ENCODE measurements at places on chromosomes 2 and 18. TPM values are rescaled to one million over a fixed set of nuclear protein-coding genes. Genes with fewer than 3 reads are reported as not detected.
A peak's percentile ranks its signal among the peaks of the same experiment; 100 is the strongest.

The RIT2 gene
- 1.9 TPM for polyA plus RNA-seq

The NEU2 gene
- polyA plus RNA-seq = not detected

The MGAT5 gene
- polyA plus RNA-seq = 19.0 TPM

The RAB6C gene
- 0.21 TPM for polyA plus RNA-seq

The ABCG5 gene
- polyA plus RNA-seq = 35.8 TPM

The GPR45 gene
- polyA plus RNA-seq = 0.09 TPM

The G6PC2 gene
- 0.19 TPM for polyA plus RNA-seq

The SIX2 gene
- 0.03 TPM for polyA plus RNA-seq

The PROM2 gene
- polyA plus RNA-seq = 2.0 TPM

The NLRC4 gene
- polyA plus RNA-seq = 1.4 TPM

The ASB18 gene
- 0.03 TPM for polyA plus RNA-seq

The OTOF gene
- polyA plus RNA-seq = 5.4 TPM

DNA sequence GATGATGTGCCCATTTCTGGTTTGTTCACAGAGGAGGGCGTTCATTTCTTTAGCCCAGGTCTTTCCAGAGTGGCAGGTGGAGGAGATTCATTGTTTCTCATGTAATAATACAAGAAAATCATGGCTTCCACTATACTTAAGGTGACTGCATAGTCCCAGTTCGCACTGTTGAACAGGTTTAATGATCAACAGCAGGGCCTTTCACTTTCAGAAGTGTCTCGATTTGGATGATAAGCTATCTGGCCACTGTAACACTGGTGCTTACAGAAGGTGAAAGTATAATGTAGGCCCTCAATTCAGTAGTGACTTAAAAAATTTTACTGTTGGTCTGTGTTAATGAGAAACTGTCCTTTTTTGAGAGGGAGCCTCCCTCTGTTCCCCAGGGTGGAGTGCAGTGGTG is 1.4 kb downstream of the RMC1 start:
- DNase-seq = peak; percentile 74

GRCh38 chr2:134679745-134680144 is 39.1 kb downstream of the TMEM163 start:
- no peak for DNase-seq

- DNase-seq = no peak
Observed at GRCh38 chr2:232235716-232236115, 142.8 kb upstream of the ALPP start.

GRCh38 chr2:71887196-71887595 is 260.5 kb downstream of the CYP26B1 start:
- DNase-seq = no peak

DNA sequence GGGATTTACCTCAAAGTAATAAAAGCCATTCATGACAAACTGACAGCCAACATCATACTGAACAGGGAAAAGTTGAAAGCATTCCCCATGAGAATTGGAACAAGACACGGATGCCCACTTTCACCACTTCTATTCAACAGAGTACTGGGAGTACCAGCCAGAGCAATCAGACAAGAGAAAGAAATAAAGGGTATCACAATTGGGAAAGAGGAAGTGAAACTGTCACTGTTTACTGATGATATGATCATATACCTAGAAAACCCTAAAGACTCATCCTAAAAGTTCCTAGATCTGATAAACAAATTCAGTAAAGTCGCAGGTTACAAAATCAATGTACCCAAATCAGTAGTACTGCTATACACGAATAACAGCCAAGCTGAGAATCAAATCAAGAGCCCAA is 17.2 kb upstream of the ASB18 start:
- no peak for DNase-seq

GRCh38 chr2:128379021-128380015 is 60.6 kb upstream of the HS6ST1 start:
- DNase-seq = peak; percentile 44

DNA sequence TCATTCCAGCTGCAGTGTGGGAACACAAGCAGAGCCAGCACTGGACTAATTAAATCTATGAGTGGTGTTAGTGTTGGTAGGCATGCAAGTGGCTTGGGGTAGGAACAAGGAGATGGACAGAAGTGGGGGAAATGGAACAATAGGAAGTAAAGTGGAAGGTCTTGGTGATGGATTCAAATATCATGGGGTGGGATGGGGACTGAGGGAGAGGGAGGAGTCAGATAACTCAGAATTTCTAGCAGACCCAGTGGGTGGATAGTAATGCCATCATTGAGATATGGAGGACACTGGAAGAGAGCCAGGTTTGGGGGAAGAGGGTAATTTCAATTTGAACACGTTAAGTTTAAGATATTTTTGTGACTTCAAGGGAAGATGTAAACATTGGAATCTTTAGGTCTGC is 2.9 kb upstream of the LNPK start:
- no peak for DNase-seq

- no peak for DNase-seq
Observed at GRCh38 chr2:239288951-239289511, 111.8 kb downstream of the HDAC4 start.

DNA sequence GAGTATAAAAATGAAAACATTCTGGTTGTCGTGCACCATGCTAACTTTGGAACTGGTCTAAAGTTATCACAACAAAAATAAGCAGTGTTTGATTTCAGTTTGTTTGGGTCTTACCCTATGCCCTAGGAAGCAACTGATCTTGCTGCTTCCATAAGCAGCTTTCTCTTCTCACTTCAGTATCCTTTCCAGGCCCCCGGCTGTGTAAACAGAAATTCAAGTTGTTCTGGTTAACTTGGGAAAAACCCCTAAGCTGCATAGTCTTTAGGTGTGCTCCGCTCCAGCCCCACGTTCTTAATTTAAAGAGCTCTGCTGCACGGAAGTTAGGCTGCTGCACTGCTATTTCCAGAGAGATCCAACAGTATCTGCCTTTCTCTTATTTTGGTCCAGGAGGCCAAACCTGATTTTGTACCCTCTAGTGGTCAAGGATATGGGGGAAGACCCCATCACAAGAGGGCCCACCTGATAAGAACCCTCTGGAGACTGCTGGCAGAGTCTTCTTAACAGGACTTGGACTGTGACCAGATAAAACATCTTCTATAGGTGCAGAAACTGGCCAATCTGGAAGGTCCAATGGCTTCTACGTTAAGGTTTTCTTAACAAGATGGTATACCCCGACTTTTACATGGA is 69.1 kb downstream of the FEZ2 start:
- no peak for DNase-seq

DNA sequence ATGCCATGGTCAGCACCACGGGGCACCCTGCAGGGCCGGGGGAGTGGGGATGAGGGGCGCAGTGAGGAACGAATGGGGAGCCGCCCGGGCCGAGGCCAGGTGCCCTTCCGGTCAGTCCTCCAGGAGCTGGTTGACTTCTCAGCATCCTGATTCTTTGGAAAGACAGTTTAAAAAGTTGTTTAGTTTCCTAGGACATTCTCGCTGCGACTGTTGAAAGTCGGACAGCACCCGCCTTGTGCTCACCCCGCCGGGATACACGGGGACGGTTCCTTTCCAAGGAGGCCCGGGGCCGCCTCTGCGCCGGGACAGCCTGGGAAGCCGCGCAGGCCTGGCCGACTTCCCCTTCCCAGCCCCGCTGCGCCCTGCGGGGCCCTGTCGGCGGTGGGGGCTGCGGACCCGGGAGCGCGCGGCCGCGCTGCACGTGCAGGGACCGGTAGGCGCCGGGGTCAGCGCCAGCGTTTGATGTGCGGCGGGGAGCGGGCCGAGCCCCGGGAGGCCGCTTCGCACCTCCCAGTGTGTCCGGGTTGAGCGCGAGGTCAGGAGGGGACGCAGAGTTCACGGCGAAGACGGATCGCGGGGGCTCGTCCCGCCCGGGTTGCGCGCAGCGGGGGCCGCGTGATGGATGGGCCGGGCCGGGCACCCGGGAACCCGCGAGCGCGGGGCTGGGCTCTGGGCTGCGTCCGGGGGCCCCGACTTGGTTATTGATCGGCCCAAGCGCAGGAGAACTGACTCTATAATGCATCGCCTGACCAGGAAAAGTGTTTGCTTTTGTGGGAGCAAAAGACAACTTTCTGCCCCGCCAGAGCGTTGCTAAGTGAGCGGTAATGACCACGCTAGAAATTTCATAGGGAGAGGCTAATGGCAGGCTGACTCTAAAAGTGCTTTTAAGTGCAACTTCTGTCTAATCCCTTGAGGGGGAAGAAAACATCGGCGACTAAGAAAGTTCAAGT is 28.0 kb upstream of the SMIM21 start:
- DNase-seq = peak; percentile 57

DNA sequence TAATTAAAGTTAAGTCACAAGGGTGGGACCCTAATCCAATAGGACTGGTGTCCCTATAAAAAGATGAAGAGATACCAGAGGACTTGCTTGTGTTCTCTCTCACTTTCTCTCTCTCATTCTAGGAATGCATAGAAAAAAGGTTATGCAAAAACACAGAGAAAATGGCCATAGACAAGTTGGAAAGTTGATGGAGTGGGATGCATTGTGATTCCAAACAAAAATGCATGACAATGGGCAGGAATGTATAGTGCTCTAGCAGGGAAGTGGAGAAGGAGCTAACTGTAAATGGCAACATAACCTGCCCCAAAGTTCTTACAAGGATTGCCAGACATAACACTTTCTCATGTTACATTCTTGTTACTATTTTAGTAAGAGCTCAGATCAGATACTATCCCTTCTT is 301.6 kb upstream of the LRATD1 start:
- DNase-seq = no peak

- DNase-seq = no peak
Observed at GRCh38 chr2:188414869-188415753, 123.4 kb downstream of the GULP1 start.

- DNase-seq = no peak
Observed at GRCh38 chr2:137992039-137992646, 27.9 kb downstream of the HNMT start.

- DNase-seq = no peak
Observed at GRCh38 chr18:59769129-59769865, 72.1 kb upstream of the CCBE1 start.

DNA sequence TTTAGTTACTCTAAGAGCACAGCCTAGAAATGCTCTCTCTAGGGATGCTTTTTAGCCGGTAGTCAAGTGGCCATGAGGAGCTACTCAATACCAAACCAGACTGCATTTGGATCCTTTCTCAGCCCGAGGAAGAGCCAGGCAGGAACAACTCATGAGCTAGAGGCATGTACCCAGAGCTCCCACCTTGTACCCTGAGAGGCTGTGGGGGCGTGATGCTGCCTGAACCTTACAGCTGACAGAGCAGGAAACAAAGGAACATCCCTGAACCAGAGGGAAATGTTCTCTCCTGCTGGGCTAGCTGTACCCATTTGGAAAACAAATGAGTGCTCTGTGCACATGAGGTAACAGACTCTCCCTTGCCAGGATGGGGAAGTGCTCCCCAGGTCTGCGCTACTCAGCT is 131.6 kb downstream of the OSR1 start:
- DNase-seq = no peak

DNA sequence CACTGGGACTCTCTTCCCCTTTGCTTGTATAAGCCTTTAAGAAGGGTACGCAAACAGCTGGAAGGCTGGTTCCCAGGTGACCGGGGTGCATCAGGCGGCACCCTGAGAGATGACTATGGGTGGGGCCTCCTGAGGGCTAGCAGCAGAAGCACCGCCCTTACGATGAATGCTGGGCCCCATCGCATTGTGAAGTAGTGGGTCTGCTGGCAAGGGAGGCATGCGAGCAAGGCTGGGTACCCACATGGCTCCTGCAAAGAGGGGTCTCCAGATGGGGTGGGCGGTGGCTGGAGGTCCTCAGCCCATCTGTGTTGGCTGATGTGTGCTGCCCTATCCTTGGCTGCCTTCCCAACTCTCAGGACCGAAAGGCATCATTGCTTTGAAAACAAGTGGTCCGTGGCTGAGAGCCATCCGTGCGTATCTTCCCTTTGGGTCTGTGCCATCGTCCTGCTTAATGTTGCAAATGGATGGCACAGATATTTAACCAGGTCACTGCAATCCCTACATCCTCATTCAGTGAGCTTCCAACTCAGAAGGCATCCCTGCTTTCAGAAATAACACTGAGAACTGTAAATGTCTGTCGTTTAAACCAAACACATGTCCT is 83.5 kb upstream of the GPC1 start:
- DNase-seq = no peak

DNA sequence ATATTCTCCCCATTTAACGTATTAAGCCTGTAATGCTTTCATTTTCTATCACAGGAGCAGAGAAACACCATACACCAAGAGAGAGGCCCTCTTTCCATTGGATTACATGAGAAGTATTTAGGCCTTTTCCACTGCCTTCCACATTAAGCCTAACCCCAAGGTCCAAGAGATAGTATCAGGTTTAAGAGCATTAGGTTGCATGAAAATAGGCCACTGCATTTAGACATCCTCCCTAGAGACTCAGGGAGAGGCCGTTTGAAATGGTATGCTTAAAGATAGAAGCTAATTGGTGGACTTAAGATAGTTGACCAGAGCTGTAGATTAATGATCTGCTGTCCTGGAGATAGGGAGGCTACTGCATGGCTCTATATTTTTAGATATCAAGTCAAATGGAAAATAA is 128.5 kb upstream of the PTPRM start:
- no peak for DNase-seq

DNA sequence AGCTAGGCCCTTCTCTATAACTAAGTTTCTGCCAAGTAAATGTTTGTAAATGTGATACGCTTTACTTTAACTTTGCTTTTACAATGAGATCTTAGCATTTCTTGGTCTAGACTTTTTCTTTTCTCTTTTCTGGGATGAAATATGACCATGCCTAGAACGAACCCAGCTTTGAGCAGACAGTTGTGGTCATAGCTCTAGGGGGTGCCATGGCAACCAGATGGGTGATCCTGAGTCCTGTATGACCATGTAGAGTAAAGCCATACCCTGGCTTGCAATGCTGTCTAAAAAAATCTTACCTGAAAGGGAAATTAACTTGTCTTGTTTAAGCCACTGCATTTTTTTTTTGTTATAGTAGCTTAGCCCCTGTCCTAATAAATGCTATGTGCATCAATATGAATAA is 956.3 kb downstream of the SLC4A3 start:
- no peak for DNase-seq

DNA sequence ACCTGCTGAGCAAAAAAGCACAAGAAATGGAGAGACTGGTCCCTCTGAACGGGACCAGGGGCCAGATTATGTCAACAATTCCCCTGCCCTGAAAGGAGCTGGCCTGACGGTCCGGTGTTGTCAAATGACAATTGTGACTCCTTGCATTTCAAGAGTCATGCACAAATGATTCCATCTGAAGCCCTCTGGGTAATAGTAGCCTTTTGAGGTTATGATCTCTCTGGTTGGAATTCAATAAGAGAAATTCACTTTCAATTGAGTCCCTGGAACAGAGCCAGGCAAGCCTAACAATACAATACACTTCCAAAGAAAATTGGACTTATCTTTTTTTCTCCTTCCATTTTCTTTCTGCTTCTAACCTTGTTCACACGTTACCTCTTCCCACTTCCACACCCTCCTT is 116.9 kb downstream of the C1D start:
- DNase-seq = no peak

- no peak for DNase-seq
Observed at GRCh38 chr2:152367547-152368390, 32.8 kb downstream of the FMNL2 start.

GRCh38 chr18:59238385-59238784 is 18.4 kb downstream of the GRP start:
- DNase-seq = no peak

GRCh38 chr2:240760121-240760520 is 59.9 kb downstream of the KIF1A start:
- no peak for DNase-seq

GRCh38 chr18:36850527-36851201 is 21.7 kb downstream of the KIAA1328 start:
- DNase-seq = no peak

Measured in large intestine (tissue), 12 donors.